ENCODE measurements at places on chromosomes 2 and 18.

DNA sequence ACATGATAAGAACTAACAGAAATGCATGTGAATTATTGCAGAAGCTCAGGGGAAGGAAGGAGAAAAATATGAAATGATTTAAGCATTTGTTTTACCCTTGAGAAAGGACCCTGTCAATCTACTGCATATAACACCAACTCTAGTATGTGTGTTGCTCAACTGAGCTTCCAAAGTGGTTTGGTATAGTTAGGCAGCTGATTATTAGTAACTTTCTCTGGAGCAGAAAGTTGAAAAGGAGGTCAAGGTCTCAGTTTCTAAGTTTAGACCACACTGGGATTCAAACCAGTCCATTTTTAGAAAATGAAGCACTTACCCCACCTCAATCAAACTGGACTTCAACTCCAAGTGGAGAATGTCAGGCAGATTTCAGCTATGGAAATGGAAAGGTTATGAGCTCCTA, 123.3 kb upstream of the CDC42EP3 start:
- H3K27ac ChIP-seq: no peak overlapping the region
- no peaks in the 10 kb centered on the region for H3K36me3 ChIP-seq
- H3K4me1 ChIP-seq: no peaks in the 10 kb centered on the region
- peaks cover 8% of the 10 kb centered on the region for H3K27me3 ChIP-seq
- no peak for DNase-seq

DNA sequence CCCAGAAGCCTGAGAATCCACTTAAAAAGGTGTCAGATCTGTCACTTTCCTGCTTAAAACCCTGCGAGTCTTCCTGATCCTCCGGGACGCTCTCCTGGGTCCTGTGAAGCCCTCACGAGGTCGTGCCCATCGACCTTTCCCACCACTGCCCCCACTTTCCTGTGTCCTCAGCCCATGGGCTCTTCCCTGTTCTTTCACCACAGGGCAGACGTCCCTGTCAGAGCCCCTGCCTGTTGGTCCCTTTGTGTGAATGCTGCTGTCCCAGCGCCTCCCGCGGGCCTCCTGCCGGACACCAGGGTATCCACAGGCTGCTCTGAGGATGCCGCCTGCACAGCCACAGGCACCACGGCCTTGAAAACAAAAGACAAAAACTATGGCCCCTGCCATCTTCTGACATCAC, 125.6 kb downstream of the TMEM18 start:
- H3K27ac ChIP-seq: no peak overlapping the region
- peaks cover 34% of the 10 kb centered on the region for H3K27me3 ChIP-seq
- no peak for DNase-seq
- H3K4me3 ChIP-seq: no peak overlapping the region
- H3K36me3 ChIP-seq: no peaks in the 10 kb centered on the region

DNA sequence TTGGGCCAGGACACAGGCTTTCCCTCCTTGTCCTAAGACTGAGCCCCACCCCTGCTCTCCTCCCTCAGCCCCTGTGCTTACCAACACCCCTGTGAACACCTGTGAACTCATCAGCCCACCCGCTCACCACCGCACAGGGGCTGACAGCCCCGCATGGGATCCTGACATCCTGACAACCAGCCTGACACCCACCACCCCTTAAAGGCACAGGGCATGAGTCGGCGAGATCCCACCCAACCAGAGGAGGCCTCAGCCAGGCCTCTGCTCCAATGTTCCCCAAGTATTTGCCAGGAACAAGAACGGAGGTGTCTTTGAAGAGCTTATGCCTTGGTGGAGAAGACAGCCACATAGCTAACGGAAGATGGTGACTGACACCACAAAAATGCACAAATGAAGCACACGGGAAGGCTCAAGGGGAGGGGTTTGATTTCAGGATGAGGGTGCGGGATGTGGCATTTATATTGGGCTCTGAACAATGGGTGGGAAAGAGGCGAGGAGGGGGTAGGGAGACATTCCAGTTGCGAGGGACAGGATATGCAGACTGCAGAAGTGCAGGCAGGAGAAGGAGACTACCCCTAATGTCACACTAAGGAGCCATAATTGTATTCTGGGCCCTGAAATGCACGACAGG, 11.0 kb downstream of the RAB11FIP5 start:
- DNase-seq: no peak
- no peak overlapping the region for H3K4me3 ChIP-seq
- no peaks in the 10 kb centered on the region for H3K4me1 ChIP-seq
- H3K36me3 ChIP-seq: no peaks in the 10 kb centered on the region
- no peak overlapping the region for H3K27ac ChIP-seq
- no peaks in the 10 kb centered on the region for H3K27me3 ChIP-seq

GRCh38 chr18:57052173-57052572, 94.7 kb upstream of the BOD1L2 start:
- H3K4me3 ChIP-seq: no peak overlapping the region
- no peak overlapping the region for H3K27ac ChIP-seq
- DNase-seq: no peak
- H3K4me1 ChIP-seq: no peaks in the 10 kb centered on the region
- peaks cover 13% of the 10 kb centered on the region for H3K27me3 ChIP-seq

DNA sequence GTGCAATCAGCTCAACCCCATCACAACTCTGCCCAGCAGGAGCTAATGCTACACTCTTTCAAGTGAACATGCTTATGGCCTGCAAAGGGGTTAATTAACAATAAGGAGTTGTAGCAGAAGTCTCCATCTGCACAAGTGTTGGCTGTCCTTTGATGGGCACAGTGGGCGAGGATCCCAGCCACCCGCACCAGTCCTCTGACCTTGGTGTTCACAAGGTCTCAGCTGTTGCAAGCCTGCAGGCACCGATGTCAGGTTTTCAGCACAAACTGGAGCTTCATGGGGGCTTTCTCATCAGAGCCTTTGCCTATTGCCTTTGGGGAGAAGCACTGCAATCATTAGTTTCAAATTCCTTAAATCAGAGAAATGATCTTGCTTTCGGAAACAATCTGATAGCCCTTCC, 60.9 kb upstream of the TMEM178A start:
- H3K4me3 ChIP-seq: no peak overlapping the region
- H3K36me3 ChIP-seq: no peaks in the 10 kb centered on the region
- no peak overlapping the region for H3K27ac ChIP-seq
- no peak for DNase-seq
- peaks cover 6% of the 10 kb centered on the region for H3K27me3 ChIP-seq

DNA sequence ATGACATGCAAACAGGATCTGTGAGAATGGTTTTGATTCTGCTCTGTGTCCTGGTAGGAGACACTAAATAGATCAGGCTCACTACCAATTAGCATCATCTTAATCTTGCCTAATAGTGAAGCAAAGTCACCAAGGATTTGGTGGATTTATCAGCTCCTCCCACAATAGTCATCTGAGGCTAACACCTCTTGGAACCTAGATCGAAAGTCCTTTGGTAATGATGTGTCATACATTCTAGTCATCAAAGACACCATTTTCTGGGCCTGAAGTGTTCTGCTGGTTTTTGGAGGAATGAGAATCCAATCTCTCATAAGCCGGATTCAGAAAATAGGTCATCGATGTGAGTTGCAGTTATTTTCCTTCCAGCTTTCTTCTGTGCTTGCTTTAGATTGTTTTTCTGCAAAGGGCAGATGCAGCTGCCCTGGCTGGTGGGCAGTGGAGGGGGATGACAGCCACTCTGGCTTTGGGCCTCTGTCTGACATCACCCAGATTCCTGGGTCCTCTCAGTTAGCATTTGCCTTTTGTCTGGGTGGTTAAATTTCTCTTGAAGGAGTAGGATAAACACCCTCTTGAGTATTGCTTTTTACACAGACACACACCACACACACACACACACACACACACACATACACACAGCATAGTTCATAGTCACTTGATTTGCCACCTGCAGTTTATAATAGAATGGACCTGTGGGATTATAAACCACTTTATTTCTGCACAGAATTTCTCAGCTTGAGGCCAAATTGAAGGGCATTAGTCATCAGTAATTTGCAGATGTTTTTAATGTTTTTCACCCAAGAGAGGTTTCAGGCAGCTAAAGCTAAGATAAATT, at the start of gene MYO3B:
TSS of gene MYO3B (plus strand) at position 198 of the 832 bp plus-strand sequence. CDS start at position 339, 141 bp downstream.
- no peaks in the 10 kb centered on the region for H3K27me3 ChIP-seq
- no peaks in the 10 kb centered on the region for H3K4me1 ChIP-seq
- no peak for DNase-seq
- H3K27ac ChIP-seq: no peak within 1 kb of the TSS

DNA sequence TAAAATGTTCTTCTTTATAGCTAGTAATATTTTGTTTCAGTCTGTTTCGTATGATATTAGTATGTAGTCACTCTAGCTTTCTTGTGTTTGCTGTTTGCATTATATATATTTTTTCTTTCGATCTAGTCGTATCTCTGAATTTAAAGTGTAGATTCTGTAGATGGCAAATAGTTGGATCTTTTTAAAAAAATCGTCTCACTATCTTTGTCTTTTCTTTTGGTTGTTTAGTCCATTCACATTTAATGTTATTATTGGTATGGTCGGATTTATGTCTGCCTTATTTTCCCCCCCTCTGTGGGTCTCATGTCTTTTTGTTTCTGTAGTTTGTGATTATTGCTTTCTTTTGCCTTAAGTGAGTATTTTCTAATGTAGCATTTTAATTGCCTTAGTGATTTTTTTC, 84.3 kb downstream of the AGPS start:
- DNase-seq: no peak
- peaks cover 46% of the 10 kb centered on the region for H3K36me3 ChIP-seq
- no peaks in the 10 kb centered on the region for H3K27me3 ChIP-seq
- no peak overlapping the region for H3K27ac ChIP-seq
- no peaks in the 10 kb centered on the region for H3K4me1 ChIP-seq
- no peak overlapping the region for H3K4me3 ChIP-seq
